Panc1 (cell line): ENCODE measurements at places on chromosomes 6 and 20. TPM values are rescaled to one million over a fixed set of nuclear protein-coding genes. Genes with fewer than 3 reads are reported as not detected.

The LPA gene
- 0.21 TPM for total RNA-seq

The ADGRF5 gene
- total RNA-seq: 0.18 TPM

The CRISP3 gene
- not detected for total RNA-seq

The TPX2 gene
- 248 TPM for total RNA-seq

GRCh38 chr6:150204705-150205472 is 62.0 kb downstream of the PPP1R14C start:
- DNase-seq: no peak

DNA sequence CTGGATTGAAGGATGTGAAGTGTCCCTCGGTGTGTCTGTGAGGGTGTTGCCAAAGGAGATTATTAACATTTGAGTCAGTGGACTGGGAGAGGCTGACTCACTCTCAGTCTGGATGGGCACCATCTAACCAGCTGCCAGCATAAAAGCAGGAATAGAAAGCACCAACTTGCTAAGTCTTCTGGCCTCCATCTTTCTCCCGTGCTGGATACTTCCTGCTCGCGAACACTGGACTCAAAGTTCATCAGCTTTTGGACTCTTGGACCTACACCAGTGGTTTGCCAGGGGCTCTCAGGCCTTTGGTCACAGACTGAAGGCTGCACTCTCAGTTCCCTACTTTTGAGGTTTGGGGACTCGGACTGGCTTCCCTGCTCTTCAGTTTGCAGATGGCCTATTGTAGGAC is 220.3 kb upstream of the LRFN2 start:
- DNase-seq: no peak

DNA sequence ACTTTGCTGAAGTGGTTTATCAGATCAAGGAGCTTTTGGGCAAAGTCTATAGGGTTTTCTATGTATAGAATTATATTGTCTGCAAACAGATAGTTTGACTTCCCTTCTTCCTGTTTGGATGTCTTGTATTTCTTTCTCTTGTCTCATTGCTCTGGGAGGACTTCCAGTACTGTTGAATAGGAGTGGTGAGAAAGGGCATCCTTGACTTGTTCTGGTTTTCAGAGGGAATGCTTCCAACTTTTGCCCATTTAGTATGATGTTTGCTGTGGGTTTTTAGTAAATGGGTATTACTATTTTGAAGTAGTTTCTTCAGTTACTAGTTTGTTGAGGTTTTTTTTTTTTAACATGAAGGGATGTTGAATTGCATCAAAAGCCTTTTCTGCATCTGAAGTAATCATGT is 36.1 kb downstream of the KCNS1 start:
- no peak for DNase-seq

DNA sequence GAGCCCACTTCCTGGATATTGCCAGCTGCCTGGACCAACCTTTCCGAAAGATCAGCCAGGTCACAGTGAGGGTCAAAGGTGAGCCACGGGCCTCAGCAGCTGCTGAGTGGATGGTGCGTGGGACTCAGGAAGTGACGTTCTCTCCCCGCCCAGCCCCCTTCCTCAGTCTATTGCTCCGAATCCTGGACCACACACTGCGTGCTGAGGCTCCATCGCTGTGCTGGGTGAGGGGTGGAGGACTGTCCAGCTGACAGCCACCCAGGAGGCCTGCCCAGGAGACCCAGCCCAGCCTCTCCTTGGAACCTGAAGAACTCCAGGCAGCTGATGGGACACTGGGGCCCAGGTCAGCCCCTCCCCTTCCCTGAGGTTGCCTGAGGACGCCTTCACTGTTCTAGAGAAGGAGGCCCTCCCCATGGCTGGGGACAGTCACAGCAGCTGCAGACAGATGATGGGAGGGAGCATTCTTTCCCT is 94.4 kb upstream of the CD93 start:
- DNase-seq: no peak

- DNase-seq: no peak
Measured at GRCh38 chr20:25040438-25040831, 17.5 kb downstream of the ACSS1 start.

DNA sequence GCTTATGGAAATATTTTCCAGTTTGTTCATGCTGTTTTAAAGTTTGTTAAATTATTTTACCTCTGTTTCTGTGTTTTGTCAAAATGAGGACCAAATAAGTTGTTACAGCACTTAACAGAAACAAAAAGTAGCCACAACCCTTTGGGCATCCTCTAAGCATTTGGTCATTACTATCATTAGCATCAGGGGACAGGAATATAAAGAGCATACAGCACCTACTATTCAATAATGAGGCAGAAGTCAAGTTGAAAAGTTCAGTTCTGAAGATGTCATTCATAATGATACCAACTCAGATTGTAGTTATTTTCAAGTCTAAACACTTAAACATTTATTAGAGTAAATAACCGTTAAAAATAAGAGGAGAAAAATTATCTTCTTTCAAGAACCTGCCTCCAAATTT is 862.3 kb upstream of the FLRT3 start:
- DNase-seq: no peak

- no peak for DNase-seq
Measured at GRCh38 chr6:158769771-158770432, 49.3 kb downstream of the EZR start.

DNA sequence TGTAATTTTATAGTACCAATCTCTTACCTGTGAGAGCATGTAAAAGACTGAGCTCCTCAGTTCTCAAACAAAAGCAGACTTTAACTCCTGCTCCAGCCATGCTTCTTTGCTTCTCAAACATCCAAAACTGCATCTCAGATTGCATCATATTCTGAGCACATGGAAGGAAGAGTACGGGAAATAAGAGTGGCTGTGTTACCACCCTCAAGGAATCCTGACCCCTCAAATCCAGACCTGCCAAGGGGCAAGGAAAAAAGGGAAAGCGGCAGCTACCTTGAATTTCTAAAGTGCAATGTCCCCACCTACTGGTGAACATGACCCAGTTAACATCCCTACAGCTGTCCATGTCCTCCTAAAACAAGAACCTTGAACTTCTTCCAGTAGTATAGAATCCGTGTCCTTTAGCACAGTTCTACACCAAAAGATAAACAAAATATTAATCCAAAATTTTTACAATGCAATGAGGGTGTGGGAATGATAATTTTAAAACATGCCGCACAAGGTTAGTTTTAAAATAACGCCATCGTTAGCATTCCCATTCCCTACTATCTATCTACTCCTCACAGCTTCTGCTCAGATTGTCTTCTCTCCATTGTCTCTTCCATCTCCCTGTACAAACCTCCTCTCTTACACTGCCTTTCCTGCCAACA is 34.1 kb upstream of the HLA-DQB1 start:
- peak; percentile 35 for DNase-seq

GRCh38 chr6:125477844-125478243 is 176.1 kb upstream of the HDDC2 start:
- DNase-seq: no peak

DNA sequence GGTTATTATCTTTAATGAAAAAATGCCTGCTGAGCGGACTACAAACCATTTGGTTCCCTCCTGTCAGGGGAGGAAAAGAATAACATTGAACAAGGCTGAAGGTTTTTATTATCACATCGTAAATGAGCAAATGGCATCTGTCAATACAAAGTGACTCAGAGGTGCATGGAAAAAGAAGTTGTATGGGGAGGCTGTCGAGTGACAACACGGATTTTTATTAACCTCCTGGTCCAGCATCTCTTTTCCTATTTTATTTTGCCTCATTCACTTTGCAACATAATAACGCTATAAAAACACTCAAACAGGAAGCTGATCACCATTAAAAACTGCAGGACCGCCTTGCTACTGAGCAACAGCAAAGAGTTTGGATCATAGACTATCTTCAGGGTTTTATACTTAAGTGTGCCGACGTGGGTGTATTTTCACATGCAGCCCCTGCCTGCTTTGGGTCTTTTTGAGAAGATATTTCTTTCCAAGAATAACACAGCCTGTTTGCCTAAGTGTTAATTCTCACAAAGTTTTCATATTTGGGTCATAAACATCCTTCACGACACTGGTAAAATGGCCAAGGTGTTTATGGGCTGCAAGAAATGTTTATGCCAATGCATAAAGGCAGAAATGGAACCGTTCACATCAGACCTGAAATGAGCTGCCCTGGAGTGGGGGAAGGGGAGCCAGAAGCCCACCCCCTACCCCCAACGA is 132.1 kb upstream of the SALL4 start:
- no peak for DNase-seq

DNA sequence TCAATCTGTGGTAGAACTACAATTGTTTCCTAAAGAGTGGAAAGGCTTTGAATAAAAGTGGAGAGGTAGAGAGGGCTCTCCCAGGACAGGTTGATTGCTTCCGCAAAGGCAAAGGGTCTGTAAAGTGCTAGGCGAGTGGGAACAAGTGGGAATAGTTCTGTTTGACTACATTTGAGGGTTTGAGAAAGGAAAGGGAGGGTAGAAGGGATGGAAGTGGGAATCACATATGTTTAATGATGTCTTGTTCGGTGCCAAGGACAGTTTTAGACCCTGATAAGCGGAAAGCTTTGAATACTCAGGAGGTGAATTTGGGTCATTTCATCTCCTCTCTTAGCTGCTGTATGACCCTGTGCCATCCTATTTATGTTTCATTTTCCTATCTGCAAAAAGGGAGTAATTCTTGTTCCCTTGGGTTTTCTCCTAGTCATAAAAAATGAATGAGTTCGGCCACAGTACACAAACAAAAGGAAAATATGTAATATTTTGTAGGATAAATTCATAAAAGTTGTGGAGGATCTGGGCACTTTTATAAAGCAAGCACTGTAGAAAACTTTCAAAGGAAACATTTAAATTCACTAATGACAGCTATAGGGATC is 1.7 kb upstream of the PIM1 start:
- DNase-seq: no peak

- no peak for DNase-seq
Measured at GRCh38 chr6:73649783-73650182, 4.0 kb downstream of the SLC17A5 start.

- no peak for DNase-seq
Measured at GRCh38 chr6:132498638-132499037, 14.3 kb downstream of the STX7 start.

DNA sequence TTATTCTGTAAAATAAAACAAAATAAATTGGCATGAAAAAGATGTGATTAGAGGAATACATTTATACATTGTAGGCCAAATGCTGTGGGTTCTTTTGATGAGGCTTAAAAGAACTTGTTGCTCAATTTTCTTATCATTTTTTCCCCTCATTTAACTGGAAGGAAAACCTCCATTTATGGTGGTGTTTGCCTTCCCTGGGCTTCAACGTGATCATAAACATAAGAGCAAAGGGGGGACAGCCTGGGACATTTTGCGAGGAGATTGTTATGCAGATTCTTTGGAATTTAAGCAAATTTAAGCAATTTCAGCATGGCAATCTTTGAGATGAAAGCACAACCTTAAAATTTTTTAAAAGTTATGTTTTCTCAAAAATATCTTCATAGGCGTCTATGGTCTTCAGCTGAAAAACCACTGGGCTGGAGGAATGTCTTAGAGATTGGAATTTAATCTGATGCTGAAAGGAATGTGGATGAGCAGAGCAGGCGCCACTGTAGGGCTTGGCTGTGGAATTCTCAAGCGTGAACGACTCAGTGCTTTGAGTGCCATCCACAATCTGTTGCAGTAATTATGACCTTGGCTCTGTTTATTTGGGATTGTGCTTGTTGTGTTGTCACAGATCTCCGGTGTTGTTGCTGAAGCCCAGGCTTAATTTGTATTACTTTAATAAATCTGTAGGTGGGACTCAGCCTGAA is 149.4 kb upstream of the MLIP start:
- DNase-seq: no peak

- no peak for DNase-seq
Measured at GRCh38 chr6:119961450-119961849, 611.9 kb upstream of the MAN1A1 start.

DNA sequence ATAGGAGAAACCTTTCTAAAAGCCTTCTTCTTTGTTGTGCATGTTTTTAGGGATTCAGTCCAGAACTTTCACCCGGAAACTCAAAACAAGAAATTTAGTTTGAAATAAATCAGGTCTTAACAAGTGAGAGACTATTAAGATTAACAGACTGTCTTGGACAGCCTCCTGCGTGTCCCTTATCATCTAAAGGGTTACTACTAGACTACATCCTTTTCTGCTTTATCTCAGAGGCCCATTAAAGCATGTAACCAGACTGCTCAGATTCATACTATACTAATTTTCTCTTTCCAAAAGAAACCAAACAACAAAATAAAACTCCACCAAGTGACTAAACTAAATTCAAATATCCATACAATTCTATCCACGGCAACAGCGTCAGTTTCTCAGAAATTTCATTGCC is 173.8 kb downstream of the GMPR start:
- DNase-seq: no peak

- no peak for DNase-seq
Measured at GRCh38 chr6:146593986-146594385, 4.8 kb upstream of the ADGB start.

DNA sequence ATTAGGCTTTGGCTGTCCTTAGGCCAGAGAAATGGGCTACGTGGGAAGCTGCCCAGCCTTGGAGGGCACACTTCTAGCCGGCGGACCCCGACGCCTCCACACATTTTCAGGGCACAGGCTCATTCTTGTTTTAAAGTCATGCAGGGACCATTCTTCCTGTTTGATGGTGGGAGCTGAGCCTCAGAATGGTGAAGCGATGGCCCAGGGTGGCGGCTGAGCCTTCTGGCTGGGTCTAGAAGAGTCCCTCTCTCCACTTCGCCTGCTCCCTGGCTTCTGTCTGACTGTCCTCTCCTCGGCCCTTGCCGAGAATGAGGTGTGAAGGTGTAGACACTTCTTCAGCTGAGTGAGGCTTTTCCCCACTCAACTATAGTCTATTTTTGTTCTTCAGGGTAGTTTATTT is 114.4 kb downstream of the SULF2 start:
- no peak for DNase-seq

DNA sequence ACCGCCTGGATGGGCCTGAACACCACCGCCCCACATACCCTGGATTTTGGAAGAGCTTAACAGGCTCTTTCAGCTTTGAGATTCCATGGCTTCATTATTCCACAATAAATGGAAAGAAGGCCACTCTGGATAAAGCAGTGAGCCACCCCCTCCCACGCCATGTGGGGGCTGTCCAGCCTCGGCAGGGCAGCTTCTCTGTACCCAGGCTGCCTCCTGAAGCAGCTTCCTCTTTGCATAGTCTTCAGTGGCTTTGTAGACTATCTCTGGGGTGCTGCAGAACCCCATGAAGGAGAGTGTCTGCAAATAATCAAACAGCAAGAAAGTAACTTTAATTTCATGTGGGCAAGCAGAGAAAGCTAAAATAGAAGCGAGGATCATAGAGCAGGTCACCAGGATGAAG is 96.6 kb upstream of the NXT1 start:
- DNase-seq: no peak

- DNase-seq: no peak
Measured at GRCh38 chr6:163337958-163338357, 76.6 kb upstream of the QKI start.

DNA sequence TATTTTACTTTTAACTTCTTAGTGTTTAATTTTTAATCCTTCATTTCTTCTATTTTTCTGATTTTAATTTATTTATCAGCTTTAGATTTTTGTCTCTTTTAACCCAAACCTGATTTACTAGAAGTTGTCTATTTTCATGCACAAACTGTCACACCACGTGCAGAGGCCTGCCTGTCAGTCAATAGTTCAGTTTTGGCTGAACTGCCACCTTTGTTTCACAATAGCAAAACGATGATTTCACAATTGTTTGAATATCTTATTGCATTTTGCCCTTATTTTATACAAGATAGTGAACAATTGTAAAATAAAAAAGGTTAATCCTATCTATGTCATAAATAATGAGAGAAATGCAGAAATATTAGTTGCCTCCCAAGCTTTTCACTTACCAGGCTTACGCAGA is 24.0 kb upstream of the PPP1R3G start:
- DNase-seq: no peak

GRCh38 chr6:16898640-16899396 is 137.6 kb upstream of the ATXN1 start:
- DNase-seq: no peak
